ENCODE measurements at places on chromosomes 12 and 14.

- no peak for DNase-seq
These were observed 1117.5 kb downstream of the AACS start for GRCh38 chr12:126182619-126183236.

DNA sequence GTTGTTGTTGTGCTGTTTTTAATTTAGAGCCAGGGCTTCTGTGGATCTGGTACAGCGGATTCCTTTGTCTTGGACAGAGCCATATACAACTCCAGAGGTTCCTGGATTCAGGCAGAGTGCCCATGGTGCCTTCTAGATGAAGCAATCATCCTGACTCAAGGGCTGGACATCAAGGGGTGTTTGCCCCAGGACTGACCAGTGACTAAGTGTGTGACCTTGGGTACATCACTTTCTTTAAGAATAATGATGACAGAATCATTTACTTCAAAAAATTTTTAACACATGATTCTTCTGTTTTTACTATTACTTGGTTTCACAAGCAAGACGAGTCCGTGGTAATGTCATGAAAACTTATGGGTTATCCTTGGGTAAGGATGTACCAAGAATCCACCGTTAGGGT is 397.3 kb downstream of the ZFP36L1 start:
- no peak for DNase-seq

GRCh38 chr14:42174357-42174756 is 567.7 kb downstream of the LRFN5 start:
- no peak for DNase-seq

GRCh38 chr12:112573141-112573540 is 154.4 kb downstream of the PTPN11 start:
- no peak for DNase-seq

- DNase-seq: no peak
These were observed 169.2 kb downstream of the SLC41A2 start for GRCh38 chr12:104788840-104789271.

DNA sequence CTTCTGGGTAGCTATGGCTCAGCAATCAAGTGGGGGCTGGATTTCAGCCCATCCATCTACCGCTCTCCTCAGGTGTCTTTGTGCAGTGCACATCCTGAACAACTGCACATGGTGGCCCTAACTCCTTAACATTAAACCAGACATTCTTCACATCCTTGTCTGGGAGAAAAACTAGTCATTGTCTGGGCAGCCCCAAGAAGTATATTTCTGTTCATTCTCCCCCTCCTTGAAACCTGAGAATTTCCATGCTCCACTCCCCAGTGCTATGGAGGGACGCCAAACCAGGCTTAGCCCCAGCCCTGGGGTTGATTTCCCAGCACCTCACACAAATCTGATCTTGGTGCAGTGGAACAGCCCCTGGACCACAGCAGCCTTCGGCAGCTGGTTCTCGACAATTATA is 13.4 kb downstream of the MYL2 start:
- DNase-seq: no peak
